Neural progenitor cell (in vitro differentiated cells): ENCODE measurements at places on chromosomes 6 and 20. TPM values are rescaled to one million over a fixed set of nuclear protein-coding genes. Genes with fewer than 3 reads are reported as not detected.

The EMILIN3 gene
- 3.5 and 9.0 TPM in 2 replicates for total RNA-seq

GRCh38 chr6:148547110-148547509 lies 199.7 kb upstream of the UST start:
- no peak for DNase-seq

GRCh38 chr20:58975353-58975752 lies 5.7 kb upstream of the NELFCD start:
- no peak for DNase-seq

DNA sequence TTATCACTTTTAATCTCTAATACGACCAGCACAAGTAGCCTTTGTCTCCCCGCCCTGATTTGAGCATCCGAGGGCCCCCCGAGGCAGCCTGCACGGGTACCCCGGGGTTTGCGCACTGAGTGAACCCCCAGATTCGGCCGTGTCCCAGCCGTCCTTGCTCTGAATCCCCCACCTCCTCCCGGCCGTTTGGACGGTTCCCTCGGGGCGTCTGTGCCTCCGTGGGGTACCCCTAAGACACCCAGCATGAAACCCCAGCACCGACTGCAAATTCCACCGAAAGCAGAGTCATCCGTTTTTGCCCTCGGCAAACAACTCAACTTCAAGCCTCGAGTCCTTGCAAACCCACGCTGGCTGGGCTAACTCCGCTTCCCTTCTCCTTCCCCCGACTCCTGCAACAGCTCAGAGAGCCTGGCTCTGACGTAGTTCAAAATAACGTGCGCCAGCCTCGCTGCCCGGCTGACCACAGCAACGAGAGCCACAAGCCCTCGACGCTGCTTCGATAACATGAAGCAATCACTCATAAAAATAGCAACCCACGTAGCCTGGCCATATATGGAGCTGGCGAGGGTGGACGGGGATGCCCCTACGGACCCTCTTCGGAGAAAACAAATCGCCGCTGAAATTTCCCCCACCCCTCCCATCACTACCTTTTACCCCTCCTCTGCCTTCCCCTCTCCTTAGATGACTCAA lies 764 bp upstream of the SNAP25 start:
- peak; percentile 90 for DNase-seq

The COL9A3 gene
- 10.5 and 34.8 TPM in 2 replicates for total RNA-seq

- DNase-seq, result peak; percentile 13
These were observed 214.6 kb upstream of the CNR1 start for GRCh38 chr6:88380618-88381288.
